GM20000 (cell line): ENCODE measurements at places on chromosomes 11 and 22.
A peak's percentile ranks its signal among the peaks of the same experiment; 100 is the strongest.

DNA sequence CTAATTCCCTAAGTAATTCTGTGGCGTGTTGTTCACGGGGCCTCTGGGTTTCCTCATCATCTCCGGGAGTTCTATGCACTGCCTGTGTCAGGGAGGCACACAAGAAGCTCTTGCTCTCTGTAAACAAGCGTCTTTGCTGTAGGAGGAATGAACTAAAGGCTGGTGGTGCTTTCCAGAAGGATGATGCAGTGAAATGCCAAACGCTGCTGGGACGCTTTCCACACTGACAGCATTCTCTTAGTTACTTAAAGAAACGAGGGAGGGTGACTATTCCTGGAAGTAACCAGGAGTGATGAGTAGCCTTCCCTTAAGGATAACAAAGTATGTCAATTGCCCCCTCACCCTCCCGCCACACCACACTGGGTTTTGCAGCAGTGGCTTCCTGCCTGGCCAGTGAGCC lies 38.5 kb upstream of the NUP50 start:
- DNase-seq = no peak

- no peak for DNase-seq
These were observed 14.0 kb upstream of the ARSA start for GRCh38 chr22:50641696-50642607.

DNA sequence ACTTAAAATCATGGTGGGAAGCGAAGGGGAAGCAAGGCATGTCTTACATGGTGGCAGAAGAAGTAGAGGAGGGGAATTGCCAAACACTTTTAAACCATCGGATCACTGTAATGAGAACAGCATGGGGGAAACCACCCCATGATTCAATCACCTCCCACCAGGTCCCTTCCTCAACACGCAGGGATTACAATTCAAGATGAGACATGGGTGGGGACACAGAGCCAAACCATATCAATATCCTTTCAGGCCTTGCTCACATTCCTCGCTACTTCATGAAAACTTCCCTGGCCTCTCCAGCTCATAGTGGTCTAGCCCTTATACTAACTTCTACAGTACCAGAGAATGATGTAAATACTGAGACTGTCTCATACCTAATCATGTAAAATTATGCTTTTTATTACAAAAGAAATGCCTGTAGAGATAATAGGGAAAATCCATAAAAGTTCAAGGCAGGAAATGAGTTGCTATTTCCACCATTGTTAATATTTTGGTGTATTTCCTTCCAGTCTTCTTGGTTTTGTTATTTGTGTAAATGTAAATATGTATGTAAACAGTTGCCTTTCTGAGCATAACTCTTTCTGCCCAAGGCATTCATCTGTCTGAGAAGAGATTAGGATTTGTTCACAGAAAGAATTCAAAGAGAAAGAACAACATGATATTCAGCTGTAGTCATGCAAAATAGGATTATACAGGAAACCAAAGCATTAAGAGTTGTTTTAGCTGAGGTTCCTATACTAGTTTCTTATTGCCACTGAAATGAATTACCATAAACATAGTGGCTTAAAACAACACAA lies 104.3 kb upstream of the LDLRAD3 start:
- DNase-seq = no peak

- peak; percentile 28 for DNase-seq
These were observed 6.5 kb downstream of the EXPH5 start for GRCh38 chr11:108587109-108587508.

GRCh38 chr11:62791501-62792201 lies at the start of gene TMEM223:
Gene TMEM223 (minus strand): TSS chr11:62792006. CDS start chr11:62791994, 12 bp downstream.
- DNase-seq = peak; percentile 92

DNA sequence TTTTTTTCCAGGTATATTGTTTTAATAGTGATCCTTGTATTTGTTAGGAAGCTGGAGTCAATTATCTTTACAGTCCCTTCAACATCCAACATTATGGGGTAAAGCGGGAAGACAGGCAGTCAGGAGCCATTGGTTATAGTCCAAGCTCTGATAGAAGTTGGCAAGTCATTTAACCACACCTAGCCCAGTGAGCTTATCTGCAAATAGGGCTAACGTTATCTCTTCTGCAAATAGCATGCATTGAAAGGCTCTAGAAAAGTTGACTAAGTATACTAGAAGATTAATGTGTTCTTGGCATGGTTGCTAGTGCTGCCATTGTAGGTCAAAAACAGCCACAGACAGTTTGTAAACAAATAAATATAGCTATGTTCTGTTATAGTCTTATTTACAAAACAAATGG lies 520.7 kb downstream of the OPCML start:
- no peak for DNase-seq

DNA sequence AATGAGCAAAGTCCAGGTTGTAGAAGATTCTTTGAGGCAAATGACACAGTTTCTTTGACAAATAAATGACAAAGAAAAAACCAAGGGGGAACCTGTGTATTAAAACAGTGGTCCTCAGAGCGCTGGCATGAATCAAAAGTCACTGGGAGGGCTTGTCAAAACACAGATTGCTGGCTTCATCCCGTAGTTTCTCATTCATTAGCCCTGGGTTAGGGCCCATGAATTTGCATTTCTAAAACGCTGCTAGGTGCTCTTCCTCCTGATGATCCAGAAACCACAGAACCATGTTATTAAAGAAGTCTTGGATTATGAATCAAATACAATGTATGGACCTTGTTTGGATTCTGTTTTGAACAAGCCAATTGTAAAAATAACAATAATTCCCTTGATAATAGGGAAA lies 92.7 kb downstream of the YAP1 start:
- no peak for DNase-seq

DNA sequence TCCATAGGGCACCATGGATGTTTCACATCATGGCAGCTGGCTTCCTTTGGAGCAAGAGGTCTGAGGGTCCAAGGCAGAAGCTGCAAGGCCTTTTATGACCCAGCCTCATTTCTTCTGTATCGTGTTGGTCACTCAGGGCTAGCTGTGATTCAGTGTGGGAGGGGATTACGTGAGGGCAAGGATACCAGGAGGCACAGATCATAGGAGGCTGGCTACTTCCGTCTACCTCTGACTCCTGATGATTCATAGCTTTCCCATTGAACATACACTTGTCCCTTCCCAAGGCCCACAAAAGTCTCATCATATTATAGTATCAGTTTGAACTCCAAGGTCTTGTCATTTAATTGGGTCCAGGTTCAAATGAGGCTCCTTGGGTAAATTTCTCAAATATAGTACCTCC lies 135.3 kb upstream of the ZBED5 start:
- DNase-seq = no peak

DNA sequence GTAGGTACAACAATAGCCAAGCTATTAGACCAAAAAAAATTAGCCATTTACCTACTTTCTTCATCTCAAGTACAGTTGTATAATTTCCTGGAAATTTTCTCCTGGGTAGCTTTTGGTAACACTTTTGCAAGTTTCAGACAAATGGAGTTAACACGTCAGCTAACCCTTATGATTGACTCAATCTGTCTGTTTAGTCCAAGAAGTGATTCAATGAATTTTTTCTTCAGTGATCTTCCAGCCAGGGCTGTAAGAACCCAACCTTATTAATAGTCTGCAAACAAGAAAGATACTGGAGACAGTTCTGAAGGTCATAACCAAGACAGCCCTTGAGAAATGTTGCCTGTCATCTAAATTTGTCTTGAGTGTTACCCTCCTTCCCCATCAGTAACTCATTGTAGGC lies 30.1 kb upstream of the FIBIN start:
- DNase-seq = no peak

DNA sequence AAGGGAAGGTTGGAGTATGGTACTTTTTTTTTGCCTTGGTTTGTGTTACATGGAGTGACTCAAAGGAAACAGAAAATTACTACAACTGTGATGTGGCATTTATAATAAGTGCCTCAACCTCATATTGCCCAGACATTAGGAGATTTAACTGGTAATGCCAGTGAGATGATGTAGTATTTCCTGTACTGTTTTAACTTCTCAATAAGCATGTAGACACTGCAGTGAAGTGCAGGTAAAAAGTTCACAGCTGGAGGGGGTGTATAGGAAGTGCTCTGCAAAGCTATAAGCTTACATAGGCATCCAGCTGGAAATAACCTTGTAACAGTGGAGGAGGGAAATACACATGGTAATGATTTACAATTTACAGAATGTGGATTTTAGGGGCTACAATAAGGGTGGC lies 138.2 kb upstream of the MTMR2 start:
- no peak for DNase-seq

DNA sequence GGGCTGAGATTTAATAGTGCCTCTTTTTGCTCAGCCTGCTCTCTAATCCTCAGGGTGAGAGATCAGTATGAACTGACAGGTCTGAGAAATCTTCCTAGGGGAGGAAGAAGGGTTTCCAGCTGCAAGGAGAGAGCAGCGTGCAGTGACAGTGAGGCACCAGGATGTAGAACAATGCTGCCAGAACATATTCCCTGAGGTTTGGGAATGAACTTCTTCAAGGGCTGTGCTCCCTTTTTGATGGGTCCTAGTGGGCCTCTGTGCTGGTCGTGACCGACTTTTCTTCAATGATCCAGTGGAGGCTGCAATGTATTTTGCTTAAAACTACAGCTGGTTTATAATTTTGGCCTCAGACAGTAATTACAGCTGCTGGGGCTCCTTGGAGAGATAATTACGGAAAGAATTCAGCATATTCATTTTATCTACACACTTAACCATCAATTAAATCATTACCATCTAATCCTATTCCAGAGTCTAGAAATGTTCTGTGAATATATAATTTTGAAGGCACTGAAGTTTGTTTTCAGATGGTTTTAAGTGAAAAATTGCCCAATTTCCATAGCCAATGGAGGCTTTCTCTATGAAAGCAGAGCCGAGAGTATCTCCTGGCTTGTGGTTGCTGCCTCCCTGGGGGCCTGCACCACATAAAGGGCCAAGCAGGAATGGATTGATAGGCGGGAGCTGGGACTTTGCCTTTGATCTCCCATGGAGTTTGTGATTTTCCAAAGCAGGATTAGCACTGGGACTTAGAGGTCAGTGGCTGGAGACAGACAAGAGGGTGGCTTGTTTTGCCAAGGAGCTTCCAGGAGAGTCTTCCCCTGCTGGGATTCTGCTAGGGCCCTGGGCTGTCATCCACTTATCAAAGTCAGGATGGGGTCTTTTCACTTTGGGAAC lies 41.0 kb upstream of the OLFML1 start:
- DNase-seq = no peak

- DNase-seq = no peak
These were observed 3.9 kb upstream of the IL17REL start for GRCh38 chr22:50016308-50016987.

DNA sequence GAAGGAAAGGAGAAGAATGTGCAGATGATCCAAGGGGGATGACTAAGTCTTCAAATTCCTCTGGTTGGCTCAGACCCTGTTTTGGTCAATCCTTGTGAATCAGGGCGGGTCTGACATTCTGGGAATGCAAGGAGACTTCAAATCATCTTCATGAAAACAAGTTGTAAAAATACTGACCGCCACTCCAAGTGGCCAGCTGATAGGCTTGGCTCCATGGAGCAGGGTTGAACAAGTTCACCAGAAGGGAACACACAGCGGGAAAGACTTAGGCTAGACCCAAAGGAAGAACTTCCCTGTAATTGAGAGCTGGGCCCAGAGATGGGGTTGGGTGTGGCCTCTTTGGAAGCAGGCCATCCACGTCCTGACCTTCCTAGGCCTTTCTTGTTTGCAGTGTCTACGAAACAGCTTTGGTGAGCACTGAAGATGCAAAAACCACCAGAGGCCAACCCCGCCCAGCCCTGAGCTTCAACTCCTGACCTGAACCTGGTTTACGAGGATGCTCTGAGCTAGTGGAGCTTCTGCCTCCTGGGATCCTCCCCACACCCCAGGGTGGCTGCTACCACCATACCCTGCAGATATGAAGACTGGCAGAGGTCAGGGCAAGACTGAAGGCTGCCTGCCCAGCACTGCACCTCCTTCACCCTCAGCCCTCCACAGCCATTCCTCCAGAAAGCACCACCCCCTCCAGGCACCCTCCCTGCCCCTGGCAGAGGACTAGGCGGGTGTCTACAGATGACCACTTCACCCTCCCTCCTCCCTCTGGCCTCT lies 26.1 kb downstream of the GDPD5 start:
- DNase-seq = no peak

DNA sequence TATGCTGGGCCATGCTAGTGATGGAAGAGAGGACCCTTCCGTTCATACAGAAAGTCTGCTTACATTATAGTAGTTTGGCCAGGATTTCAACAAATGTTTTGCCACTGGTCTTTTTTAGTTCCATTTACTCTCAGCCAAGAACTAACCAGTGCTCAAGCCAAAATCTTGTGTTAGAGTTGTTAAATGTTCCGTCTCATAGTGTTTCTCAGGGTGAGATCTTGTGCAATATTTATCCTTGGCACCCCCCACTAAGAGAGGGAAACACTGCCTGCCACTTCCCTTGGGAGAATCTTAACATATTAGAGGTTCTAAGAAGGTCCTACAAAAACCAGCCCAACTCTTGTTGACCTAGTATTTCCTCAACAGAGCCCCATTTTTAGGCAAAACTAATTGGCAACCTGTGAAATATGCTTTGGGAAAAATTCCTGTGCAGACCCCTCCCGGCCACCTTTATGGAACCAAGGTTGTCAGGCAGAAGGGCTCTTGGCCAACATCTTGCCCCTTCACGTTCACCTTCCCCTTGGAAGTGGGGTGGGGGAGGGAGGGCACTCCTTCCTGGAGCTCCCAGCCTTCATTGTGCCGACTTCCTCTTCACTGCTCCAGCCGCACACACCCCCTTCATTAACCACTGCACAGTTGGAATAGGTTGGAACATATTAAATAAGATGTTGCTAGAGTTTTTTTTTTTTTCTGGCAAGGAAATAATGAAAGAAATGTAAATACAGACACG lies 173.2 kb upstream of the SORL1-AS1 start:
- no peak for DNase-seq

DNA sequence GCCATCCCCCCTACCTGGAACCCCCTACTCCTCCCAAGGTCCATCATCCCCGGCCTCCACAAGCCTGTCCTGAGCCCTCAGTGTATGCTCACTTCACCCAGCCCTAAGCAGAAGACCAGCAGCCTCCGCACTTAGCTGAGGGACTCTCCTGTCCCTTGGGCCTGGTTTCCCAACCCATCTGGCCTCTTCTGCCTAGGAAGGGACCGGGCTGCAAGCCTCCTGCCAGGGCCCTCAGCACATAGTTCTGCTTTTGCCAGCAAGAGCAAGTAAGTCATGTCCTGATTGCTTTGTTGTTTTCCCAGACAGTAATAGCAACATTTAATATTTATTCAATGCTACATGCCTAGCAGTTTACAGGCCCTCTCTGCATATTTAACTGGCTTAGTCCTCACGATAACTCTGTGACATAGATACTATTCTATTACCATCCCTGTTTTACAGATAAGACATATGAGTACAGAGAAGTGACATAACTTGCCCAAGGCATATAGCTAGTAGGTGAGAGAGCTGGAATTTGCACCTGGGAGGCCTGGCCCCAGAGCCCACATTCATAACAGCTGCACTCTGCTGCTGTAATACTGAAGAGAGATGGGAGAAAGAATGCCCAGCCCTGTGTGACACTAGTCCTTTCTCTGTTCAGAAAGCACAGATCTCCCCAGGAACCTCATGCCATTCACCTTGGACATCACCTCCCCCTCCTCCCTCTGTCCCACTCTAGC lies 139.2 kb downstream of the PARVA start:
- no peak for DNase-seq
